NCI-H2107 (cell line): ENCODE measurements at places on chromosomes 5 and 9.

- DNase-seq: no peak
Observed at GRCh38 chr9:136694163-136694871, 7.1 kb upstream of the AGPAT2 start.

DNA sequence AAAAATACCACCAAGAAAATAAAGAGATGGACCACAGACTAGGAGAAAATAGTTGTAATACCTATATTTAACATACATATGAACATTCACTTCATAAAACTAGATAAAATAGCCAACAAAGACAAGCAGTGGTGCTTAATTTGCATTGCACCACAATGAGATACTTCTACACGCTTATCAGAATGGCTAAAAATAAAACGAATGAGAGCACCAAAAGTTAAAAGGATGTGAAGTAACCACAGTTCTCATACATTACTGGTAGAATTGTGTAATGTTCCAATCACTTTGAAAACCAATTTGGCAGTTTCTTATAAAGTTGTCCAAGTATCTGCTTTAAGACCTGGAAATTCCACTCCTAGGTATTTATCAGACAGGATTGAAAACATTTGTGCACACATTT is 198.9 kb upstream of the SGCD start:
- DNase-seq: no peak

DNA sequence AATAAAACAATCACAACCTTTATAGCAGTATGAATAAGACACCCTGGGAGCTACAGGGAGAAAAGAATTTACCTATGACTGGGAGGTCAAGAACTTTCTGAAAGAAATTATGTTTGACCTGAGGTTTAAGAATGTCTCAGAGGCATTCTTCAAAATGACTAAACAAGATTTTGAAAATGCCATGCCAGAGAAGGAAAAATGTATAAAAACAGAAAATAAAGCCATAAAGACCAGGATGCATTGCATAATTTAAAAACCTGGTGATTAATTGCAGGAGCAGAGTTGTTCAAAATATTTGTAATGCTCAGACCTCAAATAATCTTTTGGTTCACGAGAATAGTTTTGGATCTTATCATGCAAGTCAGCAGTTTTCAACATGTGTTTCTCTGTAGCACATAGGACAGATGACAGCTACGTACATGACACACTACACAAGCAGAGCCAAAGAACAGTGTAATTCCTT is 954.7 kb upstream of the ARRDC3 start:
- no peak for DNase-seq

DNA sequence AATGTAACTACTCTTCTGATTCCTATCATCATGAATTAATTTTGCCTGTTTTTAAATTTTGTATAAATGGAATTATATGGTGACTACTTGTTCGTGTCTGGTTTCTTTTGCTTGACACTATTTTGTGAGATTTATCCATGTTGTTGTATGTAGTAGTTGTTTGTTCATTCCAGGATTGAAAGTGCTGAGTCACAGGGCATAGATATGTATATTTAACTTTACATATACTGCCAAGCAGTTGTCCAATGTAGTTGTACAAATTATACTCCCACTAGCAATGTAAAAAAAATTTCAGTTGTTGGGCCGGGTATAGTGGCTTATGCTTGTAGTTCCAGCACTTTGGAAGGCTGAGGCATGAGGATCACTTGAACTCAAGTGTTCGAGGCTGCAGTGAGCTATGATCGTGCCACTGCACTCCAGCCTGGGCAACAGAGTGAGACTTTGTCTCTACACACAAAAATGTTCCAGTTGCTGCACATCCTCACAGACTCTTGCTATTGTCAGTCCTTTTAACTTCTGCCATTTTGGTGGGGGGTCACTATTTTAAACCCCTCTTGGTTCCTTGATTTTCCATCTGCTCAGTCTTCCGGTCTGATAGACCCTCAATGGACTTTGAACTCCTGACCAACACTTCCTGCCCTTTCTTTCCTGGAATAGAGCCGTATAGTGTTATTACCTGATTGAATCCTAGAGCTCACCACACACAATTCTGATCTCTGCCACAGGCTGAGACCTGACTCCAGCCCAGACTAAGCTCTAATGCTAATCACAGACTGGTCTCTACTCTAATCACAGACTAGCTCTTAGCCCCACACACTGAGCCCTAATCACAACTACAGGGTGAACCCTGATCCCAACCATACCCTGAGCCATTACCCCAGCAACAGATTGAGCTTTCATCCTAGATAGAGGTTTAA is 69.3 kb upstream of the MELK start:
- DNase-seq: no peak

DNA sequence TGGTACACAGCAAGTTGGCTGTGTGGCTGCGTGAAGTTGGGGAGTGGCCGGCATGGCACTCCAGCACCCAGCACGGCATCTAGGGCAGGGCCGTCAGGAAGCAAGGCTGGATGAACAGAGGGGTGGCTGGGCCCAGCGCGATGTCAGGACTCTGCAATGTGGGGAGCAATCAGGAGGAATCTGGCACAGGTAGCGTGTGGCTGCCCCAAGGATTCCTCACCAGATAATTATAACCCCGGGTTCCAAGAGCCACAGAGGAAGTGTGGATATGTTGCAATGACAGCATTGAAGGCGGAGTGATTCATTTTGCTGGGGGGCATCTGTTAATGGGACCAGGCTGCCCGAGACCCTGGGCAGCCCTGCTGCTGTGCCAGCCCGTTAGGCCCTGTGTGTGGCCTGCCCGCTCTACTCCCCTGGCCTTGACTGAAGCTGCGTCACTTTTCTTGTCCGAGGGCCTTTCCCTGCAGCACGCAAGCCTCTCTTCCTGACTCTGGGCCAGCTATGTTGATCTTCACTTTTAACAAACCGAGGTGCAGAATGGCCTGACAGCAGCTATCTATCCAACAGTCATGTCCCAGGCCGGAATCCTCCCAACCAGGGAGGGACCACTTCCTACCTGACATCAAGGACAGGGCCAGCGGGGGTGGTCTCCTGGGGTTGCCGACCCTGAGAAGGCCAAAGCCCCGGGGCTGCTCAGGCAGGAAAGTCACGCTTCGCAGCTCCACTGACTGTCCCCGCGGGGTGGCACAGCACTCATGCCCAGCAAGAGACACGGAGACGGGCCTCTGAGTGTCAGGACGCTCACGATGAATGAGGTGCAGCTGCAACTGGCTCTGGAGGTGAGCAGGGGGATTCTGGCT is 118.0 kb upstream of the PHYKPL start:
- no peak for DNase-seq

GRCh38 chr9:124629600-124629999 is 122.4 kb upstream of the NR5A1 start:
- no peak for DNase-seq

- no peak for DNase-seq
Observed at GRCh38 chr5:109945723-109946480, 256.2 kb downstream of the MAN2A1 start.

DNA sequence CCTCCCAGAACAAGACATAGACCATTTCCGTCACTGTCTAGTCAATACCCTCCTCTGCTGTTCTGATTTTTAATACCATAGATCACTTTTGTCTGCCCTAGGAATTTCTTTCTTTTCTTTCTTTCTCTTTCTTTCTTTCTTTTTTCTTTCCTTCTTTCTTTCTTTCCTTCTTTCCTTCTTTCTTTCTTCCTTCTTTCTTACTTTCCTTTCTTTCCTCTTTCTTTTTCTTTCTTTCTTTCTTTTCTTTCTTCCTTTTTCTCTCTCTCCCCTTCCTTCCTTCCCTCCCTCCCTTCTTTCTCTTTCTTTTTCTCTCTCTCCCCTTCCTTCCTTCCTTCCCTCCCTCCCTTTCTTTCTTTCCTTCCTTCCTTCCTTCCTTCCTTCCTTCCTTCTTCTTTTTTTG is 49.0 kb upstream of the RAPGEF1 start:
- no peak for DNase-seq

DNA sequence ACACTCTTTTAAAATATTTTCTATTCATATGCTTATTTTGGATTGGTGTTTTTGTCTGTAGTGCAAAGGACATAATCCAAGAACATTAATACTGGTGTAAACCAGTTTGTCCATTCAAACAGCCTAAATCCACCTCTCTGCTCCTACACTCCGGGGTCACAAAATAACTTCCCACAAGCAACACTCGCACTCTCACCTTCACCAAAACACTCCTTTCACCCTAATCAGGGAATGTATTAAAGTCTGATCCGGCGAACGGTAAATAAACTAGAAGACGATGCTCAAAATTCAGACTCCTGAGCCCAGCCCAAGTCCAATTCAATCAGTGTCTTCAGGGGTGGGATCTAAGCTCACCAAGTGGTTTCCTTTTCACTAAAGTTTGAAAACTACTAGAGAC is 649 bp downstream of the AP3B1 start:
- no peak for DNase-seq

DNA sequence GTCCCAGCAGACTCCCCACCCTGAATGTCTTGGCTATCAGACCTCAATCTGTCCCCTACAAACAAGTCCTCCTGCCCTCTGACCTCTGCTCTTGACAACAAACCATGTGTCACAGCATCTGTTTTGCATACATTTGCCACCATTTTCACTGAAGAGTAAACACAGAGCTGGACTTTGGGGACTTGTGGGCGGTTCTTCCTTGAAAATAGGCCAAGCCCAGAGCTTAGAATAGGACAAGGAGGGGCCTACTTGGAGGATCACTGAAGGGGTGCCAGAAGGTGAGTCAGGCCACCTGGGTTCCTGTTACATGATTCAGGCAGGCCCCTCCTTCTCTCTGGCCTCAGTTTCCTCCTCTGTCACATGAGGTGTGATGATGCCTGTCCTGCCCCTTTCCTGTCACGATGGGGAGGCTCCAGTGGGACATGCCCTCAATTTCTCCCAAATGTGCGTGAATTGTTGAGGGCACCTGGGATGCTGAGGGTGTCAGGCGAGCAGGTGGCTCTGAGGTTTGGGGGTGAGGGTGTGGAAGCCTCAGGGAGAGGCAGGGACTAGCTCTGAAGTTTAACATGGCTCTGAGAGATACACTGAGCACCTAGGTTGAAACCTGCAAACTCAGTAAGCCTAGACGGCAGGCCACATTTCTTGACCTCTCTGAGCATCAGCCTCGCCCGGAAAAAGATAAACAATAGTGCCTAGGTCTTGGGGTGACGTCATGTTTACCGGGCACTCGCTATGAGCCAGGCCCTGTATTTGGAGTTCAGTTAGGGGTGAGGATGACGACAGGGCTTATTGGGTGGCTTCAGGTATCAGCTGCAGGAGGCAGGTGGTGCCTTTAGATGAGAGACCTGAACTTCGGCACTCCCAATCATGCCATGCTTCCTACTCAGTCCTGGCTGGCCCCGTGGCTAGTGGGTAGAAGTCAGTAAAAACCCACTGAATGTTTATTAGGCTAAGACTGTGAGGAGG is 107.6 kb upstream of the PITX1 start:
- DNase-seq: peak; percentile 8

- no peak for DNase-seq
Observed at GRCh38 chr5:154285661-154286408, 95.3 kb downstream of the GALNT10 start.

GRCh38 chr9:16996901-16997491 is 126.5 kb upstream of the BNC2 start:
- DNase-seq: no peak

- no peak for DNase-seq
Observed at GRCh38 chr9:125959315-125959714, 212.1 kb downstream of the PBX3 start.
